ENCODE measurements at places on chromosomes 2 and 18.

DNA sequence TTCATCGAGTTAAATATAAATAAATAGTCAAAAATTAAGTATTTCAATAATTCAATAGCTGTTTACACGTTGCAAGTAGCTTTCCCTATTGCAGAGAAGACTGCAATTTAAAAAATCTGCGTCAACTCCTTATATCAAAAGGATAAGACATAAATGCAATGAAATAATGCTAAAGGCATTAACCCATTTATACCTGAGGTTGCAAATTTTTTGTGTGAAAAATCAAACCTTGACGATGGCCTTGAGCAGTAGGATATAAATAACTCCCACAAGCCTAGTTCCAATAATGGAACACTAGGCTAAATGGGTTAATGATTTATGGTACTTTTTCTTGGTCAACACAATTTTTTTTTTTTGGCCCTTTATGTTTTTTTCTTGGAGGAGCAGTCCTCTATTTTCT, 76.4 kb upstream of the CDKL4 start:
- no peak for DNase-seq

GRCh38 chr18:6106091-6106685, 210.9 kb upstream of the TMEM200C start:
- DNase-seq, result no peak

GRCh38 chr2:15858466-15858865, 81.9 kb upstream of the MYCN start:
- DNase-seq, result no peak

- no peak for DNase-seq
Observed at GRCh38 chr18:55416791-55417190, 171.2 kb downstream of the TCF4 start.

DNA sequence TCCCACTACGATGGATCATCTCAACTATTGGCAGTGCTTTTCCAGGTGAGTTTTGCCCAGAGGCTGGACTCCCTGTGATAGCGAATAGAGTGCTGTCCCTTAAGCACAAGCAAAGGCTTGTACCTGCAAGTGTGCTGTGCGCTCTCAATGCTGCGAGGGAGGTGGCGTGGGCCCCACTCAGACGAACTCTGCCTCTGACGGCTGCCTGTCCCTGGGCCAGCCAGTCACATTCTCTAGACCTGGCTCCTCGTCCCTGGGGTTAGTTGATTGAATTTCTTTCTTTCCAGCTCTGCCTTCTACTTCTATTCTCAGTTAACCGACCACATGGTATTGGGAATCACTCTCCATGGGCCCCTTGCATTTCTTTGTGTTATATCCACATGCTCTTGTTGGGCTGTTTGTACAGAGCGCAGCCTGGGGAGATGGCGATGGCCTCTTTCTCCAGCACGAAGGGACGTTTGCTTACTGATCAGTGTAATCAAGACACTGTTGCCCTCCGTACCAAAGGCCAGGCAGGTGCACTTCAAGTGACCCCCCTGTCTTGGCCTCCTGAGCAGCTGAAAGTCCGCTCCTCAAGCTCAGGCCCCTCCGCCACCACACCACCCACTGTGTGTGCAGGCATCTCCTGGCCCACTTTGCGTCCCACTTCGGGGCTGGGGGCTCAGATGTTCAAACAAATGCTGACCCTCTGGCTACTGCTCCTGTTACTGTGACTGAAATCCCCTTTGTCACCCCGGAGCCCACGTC, 151.3 kb downstream of the ZNF236 start:
- no peak for DNase-seq

DNA sequence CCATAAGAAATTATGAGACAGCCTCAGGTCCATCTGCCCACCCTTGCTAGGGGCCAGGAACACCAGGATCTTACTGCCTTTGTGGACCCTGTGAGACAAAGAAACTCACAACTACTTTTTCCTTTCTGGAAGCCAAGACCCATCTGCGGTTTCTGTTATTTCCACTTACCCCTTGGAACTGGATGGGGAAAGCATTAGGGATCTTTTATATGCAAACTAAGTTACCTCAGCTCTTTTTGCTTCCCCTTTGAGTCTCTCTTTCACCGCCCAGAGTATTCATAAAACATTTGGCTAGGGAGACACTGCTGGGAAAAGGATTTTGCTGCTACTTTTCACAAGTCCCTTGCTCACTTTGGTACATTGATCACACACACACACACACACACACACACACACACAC, 95.7 kb downstream of the ZNF385B start:
- DNase-seq, result no peak

GRCh38 chr2:224436634-224437033, 34.7 kb upstream of the FAM124B start:
- DNase-seq, result no peak

DNA sequence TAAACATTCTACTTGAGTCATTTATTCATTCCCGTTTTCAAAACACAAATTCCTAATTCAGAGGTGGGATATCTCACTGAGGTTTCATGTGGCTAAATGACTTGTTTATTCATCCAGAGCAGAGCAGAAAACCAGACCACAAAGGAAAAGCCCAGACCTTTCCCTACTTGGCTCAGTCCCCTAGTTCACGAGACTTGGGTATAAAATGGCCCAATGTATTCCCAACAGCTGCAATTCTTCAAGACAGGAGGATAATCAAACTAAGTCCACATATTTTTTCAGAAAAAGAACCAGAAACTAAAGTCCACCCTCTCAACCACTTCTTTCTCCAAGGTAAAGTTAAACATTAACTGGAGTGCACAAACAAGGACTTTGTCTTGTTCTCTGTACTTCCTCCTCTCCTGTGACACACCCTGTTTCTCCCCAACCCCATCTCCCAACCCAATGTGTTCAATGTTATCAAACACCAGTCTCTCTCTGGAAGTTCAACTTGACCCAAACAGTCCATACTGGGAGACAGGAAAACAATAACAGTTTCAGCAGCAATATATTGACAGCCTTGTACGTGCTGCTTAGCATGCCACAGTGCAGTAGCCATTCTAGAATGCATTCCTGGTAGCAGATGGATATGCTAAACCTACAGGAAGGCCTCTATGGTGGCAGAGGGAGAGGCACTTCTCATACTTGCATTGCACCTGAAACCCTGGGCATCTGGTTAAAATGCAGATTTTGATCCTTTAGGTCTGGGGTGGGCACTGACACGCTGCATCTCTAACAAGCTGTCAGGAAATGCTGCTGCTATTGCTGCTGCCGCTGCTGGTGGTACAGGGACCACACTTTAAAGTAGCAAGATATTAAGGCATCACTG, 110.7 kb downstream of the INO80D start:
- DNase-seq, result no peak

GRCh38 chr2:117086174-117086942, 728.1 kb upstream of the DDX18 start:
- no peak for DNase-seq

- no peak for DNase-seq
Observed at GRCh38 chr2:127305990-127306585, 12.1 kb upstream of the ERCC3 start.

GRCh38 chr2:145802133-145802532, 1282.2 kb upstream of the ZEB2 start:
- no peak for DNase-seq

DNA sequence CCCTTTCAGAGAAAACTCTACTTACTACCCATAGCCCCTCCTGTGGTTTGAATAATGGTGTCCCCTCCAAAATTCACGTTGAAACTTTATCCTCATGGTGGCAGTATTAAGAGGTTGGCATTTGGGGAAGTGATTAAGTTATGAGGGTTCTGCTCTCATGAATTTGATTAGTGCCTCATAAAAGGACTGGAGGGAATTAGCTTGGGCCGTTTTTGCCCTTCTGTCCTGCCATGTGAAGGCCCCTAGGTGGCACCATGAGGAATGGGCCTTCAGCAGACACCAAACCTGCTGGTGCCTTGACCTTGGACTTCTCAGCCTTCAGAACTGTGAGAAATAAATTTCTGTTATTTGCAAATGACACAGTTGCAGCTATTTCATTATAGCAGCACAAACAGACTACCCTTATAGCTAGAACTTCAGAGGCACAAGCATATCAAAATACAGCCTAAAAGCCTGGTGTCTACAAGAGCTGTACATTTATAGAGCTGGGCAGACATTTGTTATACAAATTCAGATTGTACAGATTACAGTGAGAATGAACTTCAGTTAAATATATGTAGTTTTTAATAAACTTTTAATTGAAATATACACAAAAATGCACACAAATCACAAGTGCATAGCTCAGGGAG, 2.6 kb upstream of the PTPN2 start:
- DNase-seq, result no peak

- DNase-seq, result no peak
Observed at GRCh38 chr2:236922061-236922460, 163.6 kb upstream of the COPS8 start.

Data from NCI-H1092 treated with DMSO at 0.1 percent for 48 hours (cell line).